CD8-positive, alpha-beta T cell (primary cell): ENCODE measurements at places on chromosomes 6 and 20.

DNA sequence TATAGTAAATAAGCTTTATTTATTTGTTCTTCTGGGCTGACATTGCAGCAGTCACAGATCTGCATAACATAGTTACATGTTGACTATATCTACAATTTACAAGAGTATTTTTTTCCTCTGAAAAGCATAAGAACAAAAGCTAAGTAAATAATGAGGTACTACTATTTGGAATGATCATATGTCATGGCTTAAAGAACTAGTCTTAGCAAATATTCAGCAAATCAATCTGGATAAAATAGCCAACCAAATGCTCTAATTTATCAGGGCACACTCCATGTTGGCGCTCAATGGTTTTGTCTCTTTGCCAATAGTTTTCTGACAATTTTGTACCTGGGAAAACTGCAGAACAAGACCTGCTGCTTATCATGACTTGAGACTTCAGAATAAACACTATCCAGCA is 233.4 kb upstream of the RIN2 start:
- no peak for DNase-seq

DNA sequence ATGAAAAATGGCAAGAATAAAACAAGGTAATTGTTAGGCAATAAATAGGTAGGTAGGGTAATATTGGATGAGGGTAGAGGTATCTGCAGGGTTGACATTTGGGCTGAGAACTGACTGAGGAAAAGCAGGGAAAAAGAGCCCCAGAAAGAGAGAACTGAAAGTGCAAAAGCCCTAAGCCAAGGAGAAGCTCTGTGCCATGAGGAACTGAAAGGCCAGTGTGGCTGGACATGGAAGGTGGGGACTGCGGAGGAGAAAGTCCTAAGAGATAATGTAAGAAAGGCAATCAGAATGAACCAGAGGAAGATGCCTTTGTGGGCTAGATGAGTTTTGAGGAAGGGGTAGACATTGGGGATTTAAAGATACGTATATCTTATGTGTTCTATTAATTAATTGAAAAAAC is 9.9 kb upstream of the HIVEP2 start:
- no peak for DNase-seq

DNA sequence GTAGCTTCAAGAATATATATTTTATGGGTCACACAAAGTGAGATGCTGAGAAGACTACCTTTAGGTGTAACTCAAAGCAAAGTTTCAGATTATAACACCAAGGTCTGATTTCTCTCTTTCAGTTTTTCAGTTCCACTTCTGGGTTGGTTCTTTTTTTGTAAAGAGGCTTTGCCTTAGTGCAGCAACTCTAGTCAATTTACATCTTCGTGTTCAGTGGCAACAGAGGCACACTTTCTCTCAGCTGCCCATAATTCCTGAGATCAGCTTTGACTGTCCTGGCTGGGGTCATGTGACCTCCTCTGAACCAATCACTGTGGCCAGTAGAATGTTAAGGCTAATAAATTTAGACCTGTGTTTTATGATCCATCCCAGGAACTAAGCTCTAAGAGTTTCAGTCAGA is 120.2 kb downstream of the TINAG start:
- DNase-seq = no peak

DNA sequence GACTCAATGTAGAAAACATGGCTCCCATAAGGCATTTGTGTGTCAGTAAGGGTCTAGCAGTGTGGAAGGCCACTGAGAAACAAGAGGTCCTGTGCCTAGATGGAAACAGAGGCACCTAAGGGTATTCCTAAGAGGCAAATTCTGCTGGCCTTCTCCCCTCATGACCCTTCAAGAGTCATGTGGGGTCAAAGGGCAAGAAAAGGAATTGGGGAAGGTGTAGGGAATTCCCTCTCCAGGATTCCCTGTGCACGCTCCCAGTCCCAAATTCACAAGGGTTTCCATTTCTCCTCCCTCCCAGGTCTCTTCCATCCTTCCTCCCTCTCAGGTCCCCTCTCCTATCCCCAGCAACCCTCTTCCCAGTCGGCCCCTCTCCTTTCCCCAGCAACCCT is 568 bp downstream of the AGPAT1 start:
- DNase-seq = no peak

- DNase-seq = no peak
These were observed 171.2 kb upstream of the SULF2 start for GRCh38 chr20:47956268-47956995.

GRCh38 chr6:84979541-84979940 is 215.1 kb upstream of the TBX18 start:
- no peak for DNase-seq

DNA sequence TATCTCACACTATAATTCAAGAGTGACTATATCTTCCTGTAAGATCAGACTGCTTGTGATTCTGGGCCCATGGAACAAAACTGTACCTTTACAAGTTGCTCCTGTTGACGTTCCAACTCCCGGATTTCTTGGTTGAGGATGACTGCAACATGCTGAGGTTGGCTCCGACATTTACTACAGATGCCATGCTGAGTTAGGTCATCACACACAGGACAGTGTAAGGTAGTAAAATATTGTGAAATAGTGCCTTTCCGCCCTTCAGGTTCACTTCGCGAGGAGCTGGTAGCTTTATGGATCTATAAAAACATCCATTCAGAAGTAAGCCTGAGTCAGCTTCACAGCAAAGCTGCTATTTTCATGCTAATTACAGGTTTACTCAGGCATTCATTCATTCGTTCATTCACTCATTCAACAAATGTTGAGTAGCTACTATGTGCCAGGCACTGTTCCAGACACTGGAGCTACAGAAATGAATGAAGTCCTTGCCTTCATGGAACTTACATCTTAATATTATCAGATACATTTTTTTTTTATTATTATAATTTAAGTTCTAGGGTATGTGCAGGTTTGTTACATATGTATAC is 175.7 kb downstream of the REV3L start:
- DNase-seq = no peak

- DNase-seq = no peak
These were observed 21.1 kb downstream of the RPRD1B start for GRCh38 chr20:38054647-38055046.

DNA sequence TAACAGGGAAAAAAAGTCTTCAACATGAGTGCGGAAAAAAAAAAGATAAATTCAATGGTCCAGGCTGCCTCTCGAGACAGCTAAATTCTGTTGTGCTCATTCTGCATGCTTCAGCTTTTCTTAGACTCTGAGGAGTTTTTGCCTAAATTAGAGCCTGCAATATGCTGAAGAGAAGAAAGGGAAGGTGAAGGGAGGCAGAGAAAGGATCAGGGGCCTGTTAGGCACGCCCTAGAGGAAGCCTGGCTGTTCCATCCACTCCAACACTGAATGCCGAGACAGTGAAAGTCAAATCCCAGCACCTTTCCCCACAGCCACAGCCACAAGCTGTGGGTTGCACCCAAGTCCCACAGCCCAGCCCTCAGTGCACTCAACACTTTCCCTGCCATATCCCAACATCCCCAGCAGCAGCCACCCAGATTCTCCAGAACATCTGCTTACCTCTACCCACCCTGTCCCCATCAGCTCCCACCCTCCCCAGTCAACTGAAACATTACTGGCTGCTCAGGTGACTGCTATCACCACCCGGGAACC is 37.3 kb downstream of the PREX1 start:
- DNase-seq = no peak

DNA sequence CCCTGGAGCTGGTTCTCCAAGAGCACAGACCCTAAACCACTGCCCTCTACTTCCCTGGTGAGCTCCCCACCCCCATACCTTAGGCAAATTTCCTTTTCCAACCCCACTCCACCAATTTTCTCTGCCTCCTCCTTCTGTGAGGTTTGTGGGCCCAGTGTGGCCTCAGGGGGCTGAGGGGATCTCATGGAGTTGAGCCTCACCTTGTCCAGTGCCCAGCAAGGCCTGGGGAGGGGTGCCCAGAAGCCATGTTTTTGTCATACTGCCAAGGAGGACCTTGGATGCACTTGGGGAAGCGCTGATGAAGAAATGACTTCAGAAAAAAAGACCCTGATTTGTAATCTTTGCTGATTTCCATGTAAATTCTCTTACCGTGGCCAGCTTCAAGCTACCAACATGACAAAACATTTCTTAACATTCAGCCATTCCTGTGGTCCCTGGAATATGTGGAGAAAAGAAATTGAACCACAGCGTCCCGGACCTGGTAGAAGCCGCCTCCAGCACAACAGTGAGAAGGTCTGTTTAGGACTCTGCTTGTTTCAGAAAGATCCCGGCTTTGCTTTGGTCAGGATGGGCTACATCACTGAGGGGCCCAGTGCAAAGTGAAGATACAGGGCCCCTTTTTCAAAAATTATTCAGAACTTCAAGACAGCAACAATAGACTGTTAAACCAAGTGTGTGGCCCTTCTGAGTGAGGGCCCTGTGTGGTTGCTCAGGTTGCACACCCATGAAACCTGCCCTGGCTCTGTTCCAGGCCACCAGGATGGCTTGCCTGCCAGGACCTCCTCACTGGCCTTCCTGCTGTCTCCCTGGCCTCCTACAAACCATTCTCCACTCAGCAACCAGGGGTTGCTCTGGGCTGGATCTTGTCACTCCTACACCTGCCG is 52.5 kb downstream of the CHMP4B start:
- DNase-seq = no peak

- no peak for DNase-seq
These were observed 1.1 kb upstream of the JAG1 start for GRCh38 chr20:10674684-10675449.

- DNase-seq = no peak
These were observed 25.6 kb upstream of the NTSR1 start for GRCh38 chr20:62682912-62683517.

- no peak for DNase-seq
These were observed 10.8 kb downstream of the UFL1 start for GRCh38 chr6:96532399-96532798.

GRCh38 chr6:32298632-32299336 is 72.9 kb downstream of the TSBP1 start:
- no peak for DNase-seq

DNA sequence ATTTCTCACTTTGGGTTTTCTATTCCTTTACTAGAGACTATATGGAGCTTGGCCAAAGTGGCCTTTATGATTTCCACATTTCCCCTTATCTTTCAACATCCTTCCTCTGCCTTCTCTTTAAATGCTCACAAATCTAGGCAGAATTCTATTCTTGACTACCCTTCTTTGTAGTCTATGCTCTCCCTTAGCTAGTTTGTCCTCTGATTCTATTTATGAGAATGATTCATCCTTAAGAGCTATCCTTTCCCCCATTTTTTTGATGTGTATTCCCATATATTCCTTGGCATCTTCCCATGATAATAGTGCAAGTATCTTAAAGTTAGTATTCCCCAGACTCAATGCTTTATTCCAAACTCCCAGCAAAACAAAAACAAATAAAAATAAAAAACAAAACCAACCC is 53.1 kb downstream of the IL20RA start:
- DNase-seq = no peak

DNA sequence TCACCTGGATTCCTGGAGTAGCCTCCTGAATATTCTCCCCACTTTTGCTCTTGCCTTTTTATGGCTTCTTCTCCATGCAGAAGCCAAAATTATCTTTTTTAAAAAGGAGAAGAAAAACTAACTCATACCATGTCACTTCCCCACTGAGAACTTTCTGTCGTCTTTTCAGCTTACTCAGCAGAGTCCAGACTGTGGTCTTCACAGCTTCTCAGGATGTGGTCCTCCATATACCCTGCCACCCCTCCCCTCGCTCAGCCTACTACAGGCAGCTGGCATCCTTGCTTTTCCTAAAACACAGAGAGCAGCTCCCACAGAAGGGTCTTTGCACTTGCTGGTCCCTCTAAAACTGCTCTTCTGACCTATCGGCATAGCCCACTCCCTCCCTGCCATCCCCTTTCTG is 89.4 kb upstream of the ISM1 start:
- no peak for DNase-seq

DNA sequence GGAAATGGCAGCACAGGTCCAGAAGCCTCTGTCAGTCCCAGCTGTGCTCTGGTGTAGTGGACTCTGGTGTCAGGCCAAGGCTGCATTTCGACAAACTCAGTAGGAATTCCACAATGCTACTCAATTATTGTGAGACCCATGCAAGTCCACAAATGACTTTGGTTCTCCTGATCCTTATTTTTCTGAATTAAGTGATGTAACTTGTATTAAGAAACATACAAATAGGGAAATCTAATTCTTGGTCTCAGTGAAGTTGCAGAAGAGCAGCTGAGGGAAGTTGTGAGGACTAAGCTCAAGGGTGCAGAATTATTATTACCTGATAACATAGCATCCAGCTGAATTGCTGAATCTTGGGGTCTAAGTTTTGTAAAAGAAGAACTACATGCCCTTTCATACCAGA is 116.8 kb downstream of the MAFB start:
- DNase-seq = no peak

DNA sequence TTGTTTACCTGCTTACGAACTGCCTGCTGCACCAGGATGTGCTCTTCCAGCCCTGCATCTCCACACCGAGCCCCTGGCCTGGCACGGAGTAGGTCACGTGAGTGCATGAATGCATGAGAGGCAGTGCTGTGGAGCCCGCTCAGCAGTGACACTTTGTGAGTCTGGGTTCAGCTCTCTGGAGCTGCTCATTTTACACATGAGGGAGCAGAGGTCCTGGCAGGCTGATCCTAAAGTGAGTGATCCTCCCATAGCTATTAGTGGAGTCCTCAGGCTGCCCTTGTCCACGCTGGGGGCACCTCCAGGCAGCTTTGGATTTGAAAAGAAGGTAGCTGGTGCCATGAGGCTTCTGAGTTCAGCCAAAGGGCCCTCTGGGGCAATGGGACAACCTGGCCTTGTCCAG is 64.2 kb downstream of the EDN3 start:
- no peak for DNase-seq

GRCh38 chr20:62181808-62182207 is 1.0 kb upstream of the MTG2 start:
- DNase-seq = no peak

GRCh38 chr6:162442687-162443086 is 284.9 kb downstream of the PRKN start:
- DNase-seq = no peak
